ENCODE measurements at places on chromosomes 1 and 21.

DNA sequence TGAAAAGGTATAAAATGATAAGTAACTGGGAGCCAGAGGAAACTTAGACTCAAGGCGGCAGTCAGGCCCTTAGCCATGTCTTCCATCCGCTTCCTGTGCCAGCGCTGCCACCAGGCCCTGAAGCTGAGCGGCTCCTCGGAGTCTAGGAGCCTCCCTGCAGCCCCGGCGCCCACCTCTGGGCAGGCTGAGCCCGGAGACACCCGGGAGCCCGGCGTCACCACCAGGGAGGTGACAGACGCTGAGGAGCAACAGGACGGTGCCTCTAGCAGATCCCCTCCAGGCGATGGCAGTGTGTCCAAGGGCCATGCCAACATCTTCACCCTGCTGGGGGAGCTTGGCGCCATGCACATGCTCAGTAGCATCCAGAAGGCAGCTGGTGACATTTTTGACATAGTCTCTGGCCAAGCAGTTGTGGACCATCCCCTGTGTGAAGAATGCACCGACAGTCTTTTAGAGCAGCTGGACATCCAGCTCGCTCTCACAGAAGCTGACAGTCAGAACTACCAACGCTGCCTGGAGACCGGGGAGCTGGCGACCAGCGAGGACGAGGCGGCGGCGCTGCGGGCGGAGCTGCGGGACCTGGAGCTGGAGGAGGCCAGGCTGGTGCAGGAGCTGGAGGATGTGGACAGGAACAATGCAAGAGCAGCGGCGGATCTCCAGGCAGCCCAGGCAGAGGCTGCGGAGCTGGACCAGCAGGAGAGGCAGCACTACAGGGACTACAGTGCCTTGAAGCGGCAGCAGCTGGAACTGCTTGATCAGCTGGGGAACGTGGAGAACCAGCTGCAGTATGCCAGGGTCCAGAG lies at the start of gene BECN2:
Gene BECN2 (plus strand): TSS at position 76 of the 803 bp plus-strand sequence. CDS start 0 bp downstream, at position 76.
- no peak for DNase-seq

- no peak for DNase-seq
Observed at GRCh38 chr21:15164678-15165303, 100.0 kb upstream of the NRIP1 start.

GRCh38 chr1:56188855-56189254 lies 390.5 kb downstream of the PLPP3 start:
- DNase-seq, result no peak

DNA sequence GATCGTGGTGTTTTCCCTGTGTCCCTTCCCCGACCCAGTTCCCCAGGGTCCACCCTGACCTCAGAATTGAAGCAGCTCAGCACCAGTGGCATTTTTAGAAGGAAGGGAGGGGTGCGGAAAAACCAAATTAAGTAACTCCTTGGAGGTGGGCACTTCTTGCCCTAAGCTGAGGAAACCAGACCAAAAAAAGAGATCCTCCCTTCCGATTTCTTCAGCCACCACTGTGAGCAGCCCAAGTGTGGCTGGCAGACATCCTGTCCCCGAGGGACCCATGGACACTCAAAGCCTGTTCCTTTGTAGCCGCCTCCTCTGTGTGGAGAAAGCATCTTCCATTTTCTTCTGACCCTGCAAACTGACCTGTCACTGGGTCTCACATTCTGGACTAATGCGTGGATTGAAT lies 31.3 kb downstream of the KIRREL1 start:
- DNase-seq, result no peak

DNA sequence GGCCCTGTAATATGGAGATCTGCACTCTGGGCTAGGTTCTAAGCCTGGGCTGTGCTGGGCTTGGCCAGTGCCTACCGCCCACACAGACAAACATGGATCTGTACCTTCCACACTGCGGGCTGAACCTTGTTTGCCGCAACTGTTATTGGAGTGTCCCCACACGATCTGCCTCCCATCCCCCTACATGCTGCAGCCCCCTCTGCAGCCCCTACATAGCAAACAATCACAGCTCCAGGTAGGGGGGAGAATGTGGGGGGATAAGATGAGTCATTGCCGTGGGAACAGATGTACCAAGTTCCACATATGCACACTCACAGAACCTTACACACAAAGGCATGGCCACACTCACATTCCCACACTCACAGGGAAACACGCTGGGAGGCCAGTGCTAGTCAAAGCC lies 2.1 kb upstream of the HCRTR1 start:
- no peak for DNase-seq

GRCh38 chr1:247408100-247408499 lies 7.9 kb upstream of the NLRP3 start:
- no peak for DNase-seq

Data from DND-41 (cell line).